ENCODE measurements at places on chromosomes 2 and 18.

DNA sequence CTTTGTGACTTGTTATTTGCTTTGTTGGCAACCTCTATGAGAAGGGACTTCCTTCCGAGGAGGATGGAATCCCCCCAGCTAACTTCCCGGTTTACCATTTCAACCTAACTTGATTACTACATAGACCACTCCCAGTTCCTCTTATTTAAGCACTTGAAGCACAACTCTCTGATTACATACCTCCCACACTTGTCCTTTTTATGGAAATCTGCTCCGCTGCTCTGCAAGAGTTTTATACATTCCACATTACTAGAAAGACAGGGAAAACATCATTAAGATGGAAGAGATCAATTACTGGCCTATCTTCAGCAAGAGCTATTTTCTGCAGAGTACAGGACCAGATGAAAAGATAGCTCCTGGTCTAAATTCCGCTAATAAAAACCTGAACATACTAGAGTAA is 160.0 kb upstream of the PGAP1 start:
- DNase-seq = no peak

- DNase-seq = no peak
Observed at GRCh38 chr2:4662161-4662779, 958.9 kb downstream of the DCDC2C start.

- DNase-seq = no peak
Observed at GRCh38 chr2:73999881-74000597, 15.3 kb downstream of the TET3 start.

DNA sequence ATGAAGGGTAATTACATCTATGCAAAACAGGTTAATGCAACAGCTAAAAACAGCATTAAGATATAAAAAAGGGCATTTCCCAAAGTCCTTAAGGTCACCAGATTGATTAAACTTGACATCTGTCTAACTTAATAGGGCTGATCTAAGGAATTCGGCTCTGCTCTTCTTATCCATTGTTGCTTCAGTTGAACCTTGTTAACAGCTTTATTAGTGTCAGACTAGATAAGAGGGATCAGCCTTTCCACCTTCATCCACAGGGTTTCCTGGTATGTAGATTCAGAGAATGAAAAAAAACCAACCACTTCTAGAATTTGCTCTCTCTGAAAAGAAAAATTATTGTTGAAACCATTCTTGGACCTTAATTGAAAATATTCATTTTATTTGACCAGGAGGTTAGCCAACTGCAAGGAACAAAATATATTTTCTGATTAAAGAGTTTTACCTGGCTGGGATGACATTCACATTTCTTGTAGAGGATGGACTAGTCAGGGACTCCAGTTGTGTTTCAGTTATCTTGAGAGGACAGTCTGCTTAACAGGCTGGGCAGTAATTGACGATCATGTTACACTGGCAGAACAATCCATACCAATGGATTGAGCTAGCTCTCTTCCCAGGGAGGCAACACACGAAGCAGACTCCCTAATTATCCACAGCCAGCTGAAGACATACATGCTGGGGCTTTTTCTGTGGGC is 357.4 kb upstream of the ACVR2A start:
- DNase-seq = no peak

- DNase-seq = no peak
Observed at GRCh38 chr18:35096677-35097011, 55.4 kb downstream of the MAPRE2 start.

- no peak for DNase-seq
Observed at GRCh38 chr2:19898592-19899329, 3.0 kb downstream of the TTC32 start.

DNA sequence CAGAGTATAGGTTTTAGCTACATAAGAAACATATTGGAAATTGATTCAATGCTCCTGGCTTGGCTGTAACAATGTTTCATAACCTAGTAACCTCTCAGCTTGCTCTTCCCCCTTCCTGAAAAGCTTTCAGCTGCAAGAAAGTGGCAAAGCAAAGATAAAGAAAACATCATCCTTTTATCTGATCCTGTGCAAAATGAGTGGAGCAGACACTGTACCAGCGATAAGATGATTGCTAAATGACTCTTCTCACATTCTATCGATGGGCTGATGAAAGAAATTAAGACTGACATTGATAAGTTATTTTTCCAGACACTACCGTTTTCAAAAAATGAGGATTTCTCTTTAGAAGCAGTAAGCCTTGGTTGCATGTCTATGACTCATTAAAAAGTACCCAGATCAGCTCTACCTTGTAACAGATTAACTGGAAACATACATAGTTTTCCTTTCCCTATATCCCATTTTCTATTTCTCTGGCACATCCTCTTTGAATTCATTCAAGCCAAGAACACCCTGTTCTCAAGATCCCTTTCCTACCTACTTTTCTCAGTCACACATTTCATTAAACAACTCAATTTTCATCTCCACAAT is 87.1 kb upstream of the LYPD1 start:
- no peak for DNase-seq

- DNase-seq = no peak
Observed at GRCh38 chr18:40868110-40868858, 1086.8 kb upstream of the PIK3C3 start.

DNA sequence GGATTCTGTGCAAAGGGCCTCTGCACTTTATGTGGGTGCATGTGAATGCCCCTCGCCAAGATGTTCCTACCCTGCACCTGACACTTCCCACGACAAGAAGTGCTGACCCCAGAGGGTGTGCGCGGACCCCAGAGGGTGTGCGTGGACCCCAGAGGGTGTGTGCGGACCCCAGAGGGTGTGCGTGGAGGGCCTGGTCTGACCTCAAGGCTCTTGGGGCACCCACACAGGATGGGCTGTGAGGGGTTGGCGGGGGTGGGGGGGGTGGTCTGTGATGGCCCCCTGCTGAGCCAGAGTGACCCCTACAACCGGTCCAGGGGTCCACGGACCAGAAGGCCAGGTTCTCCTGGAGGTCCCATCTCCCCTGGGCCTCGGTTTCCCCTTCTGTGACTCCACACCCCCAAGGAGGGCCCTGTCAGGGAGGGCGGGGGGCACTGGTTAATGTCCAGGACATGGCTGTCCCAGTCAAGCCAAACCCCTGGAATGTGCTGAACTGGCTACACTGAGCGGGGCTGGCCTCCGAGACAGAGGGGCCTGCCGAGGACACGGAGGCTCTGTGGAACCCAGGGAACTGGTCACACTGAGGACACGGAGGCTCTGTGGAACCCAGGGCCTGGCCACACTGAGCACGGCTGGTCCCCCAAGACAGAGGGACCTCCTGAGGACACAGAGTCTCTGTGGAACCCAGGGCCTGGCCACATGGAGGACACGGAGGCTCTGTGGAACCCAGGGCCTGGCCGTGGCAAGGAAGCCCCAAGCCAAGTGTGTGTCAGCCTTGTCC is 3.1 kb downstream of the NEU4 start:
- no peak for DNase-seq

- no peak for DNase-seq
Observed at GRCh38 chr18:62576845-62577512, 54.2 kb downstream of the ZCCHC2 start.

DNA sequence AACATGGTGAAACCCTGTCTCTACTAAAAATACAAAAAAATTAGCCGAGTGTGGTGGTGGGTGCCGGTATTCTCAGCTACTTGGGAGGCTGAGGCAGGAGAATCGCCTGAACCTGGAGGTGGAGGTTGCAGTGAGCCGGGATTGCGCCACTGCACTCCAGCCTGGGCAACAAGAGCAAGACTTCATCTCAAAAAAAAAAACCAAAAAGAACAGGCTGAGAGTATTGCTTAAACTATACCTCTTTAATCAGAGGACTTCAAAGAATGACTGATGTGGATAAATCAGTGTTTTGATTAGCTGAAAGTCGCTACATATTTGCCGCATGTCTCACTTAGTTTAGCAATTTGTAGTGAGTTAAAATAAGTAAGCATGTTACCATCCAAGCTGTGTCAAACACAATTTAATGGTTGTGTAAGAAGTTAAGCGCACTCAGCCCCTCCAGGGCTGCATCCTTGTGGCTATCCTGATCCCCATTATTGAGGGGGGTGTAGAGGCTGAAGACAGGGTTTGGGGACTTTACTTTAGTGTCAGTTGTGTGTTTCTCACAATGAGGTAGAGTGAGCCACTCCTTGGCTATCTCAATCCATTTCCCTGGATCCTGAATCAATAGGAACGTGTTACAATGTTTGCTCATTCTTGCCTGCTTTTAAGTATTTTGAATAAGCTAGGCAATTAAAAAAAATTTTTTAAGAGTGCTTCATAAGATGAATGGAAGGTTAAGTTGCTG is 11.0 kb upstream of the FARP2 start:
- no peak for DNase-seq

DNA sequence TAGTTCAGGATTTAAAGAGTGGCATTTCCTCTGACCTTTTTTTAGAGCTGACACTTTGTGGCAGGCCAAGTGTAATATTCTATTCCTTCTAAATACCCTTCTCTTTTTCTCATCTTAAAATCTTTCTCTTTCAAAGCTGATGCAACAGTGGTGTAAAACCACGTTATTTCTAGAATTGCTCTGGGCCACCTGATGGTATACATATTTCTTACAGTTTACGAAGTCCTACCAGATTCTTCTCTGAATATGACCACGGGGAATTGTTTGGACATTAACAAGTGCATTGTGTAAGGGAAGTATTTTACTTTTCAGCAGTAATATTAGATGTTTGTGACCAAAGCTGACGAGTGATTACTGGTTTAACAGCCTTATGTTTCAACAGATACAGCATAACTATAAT is 109.9 kb downstream of the PTPRM start:
- DNase-seq = no peak

DNA sequence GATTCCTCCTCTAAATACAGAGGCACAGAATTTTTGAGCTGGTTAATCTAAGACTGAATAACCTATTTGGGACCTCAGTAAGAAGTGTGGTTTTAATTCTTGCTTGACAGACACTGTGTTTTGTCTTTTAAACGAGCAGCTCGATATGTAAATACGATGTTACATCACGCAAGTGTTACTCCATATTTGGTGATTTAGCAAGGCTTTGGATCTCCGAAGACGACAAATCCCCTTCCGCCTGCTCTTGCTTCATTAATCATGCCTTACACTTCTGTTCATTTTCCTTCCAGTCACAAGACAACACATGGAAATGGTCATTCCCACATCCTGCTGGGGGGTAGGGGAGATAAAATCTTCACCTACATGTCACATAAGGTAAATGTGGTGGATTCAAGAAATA is 9.4 kb downstream of the BCL11A start:
- DNase-seq = no peak

GRCh38 chr18:63999871-64000270 is 30.0 kb downstream of the SERPINB8 start:
- DNase-seq = no peak

DNA sequence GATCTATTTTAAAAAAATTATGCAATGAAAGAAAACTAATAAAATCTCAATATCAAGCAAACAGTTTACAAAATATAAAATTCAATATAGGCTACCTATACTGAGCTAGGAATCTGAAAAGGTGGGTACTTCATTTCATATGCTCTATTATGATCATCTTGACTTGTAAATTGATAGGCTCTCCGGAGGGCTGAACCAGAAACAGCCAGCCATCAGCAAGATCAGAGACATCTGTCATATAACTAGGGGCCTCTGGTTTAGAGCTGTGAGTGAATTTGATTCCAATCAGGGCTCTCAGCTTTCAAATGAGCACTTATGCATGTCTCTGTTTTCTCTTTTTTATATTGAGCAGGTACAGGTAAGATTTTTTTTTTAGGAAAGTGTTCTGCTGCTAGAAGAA is 114.2 kb downstream of the SPHKAP start:
- DNase-seq = no peak

GRCh38 chr2:181697126-181697525 is 16.8 kb upstream of the NEUROD1 start:
- DNase-seq = no peak

DNA sequence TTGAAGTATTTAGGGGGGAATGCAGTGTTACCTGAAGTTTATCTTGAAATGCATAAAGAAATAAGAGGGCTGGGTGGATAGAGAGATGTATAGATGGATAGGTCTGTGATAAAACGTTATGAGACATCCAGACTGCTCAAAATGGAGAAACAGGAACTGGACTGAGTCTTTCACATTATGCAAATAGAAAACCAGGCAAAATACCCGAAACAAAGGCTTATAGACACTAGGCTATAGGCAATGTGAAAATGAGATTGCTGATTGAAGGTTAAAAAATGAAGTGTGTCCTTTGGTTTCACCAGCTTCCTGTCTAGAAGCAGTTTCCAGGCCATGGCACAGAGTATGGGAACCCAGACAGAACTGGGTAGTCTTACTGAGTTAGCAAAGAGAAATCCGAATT is 24.9 kb upstream of the SLC3A1 start:
- no peak for DNase-seq

GRCh38 chr2:240645346-240645745 is 20.1 kb downstream of the GPR35 start:
- DNase-seq = no peak

DNA sequence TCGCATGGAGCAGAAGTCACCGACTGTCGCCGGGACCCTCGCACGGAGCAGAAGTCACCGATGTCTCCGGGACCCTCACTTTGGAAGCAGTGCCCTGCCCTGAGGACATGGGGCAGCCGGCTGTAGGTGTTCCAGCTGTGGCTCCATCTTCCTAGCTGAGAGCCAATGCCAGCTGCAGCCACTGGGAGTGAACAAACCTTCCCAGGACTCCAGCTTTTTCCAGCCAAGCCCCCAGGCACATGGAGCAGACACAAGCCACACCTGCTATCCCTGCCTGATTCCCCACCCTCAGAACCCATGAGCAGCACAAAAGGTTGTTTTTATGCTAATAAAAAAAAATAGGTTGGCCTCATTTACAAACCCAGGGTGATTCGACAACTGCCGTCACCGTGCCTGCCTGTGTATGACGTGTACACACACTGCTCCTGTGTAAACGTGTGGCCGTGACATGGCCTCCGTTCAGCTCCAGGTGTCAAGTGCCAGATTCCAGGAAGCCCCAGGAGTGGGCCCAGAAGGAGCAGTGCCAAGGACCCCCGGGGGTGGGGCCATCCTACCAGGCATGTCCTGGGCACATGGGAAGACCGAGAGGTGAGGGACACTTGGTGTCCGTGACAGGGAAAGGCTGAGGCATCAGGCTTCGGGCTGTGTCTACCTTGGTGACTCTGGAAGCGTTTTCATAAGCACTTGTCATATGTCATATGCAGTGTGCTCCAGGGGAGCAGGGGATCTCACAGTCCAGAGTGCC is 91.5 kb downstream of the EIPR1 start:
- no peak for DNase-seq

DNA sequence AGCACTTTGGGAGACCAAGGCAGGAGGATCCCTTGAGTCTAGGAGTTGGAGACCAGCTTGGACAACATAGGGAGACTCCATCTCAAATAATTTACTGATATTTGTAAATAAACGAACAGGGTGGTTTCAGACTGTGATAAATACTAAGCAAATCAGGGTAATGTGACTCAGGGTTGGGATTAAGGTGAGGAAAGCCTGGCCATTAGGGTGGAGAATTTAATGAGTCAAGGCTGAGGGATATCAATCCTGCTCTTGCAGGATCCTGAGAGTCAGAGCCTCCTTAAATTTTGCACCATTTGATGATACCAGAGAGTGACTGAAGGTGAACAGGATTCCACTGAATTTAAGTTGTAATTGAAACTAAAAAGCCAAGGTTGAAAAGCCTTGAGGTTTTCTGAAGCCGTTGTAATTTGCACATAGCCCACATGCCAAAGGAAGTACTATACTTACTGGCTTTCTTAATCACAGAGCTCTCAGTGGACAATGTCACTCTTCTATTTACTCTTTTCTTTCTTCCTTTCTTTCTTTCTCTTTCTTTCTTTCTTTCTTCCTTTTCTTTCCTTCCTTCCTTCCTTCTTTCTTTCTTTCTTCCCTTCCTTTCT is 28.6 kb upstream of the AP1S3 start:
- no peak for DNase-seq
